ENCODE measurements at places on chromosomes 16 and 17.
A peak's percentile ranks its signal among the peaks of the same experiment; 100 is the strongest.

DNA sequence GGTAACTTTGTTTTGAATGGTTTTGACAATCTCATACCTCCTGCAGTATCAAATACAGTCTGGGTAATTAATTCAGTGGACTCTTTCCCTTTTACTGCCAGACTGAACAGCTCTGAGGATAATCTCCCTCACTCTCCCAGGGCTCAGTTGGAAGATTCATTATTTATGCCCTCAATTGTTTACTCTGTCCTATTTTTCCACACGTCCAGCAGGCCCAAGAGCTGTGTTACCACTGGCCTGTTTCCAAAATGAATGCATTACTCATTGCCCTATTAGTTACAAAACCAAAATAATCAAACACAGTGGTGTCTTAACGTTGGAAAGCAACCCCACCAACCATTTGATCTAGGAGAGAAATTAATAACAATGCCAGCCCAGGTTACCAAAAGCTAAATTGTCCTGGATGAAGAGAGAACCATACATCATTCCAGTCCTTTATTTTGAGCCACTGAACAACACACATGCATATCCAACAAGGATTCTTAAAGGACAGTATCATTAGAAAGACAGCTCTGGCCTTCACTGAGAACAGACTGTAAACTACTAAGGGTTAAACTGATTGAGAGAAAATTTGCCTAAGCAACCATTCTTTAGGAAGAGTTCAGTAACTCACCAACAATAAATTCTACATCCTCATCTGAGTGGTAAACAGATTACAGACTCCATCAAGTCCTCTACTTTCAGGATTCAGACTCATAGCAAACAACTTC is 34.5 kb downstream of the FAM222B start:
- no peak for DNase-seq

GRCh38 chr17:67514998-67515397 is 137.9 kb downstream of the PITPNC1 start:
- no peak for DNase-seq

GRCh38 chr16:72999541-73000019 is 48.3 kb downstream of the ZFHX3 start:
- DNase-seq, result no peak

DNA sequence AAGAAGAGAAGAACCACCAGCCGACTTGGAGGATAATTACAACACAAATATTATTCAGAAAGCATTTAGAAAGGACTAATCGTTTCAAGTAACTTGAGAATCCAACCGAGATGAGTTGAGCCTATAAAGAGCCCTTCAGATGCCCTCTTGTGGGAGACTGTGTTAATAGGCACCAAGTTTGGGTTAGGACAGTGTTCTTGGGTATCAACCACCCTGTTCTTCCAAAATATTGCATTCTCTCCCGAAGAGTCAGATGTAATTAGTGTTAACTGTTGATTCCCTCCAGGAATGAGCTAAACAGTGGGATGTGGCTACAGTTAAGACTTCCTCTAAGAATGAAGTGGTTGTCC is 87.8 kb upstream of the NOL11 start:
- no peak for DNase-seq

DNA sequence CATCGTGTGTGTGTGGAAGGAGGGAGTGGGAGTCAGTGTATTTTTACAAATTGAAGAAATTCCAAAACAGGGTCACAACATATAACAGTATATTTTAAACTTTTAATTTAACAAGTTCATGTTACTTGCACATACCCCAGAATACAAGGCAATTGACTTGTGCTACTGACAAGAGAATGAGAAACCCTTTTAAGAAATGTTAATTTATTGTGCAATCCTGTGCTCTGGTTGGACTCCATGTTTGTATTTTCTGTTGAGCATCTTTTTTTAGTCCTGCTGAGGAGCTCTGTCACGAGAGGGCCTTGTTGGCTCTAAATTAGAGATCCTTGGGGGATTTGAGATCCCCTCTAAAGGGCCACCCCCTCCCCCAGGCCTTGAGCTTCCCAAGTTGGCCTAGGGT is 1.1 kb upstream of the EMP2 start:
- no peak for DNase-seq

- DNase-seq, result no peak
These were observed 13.4 kb downstream of the GINS2 start for GRCh38 chr16:85675251-85675874.

DNA sequence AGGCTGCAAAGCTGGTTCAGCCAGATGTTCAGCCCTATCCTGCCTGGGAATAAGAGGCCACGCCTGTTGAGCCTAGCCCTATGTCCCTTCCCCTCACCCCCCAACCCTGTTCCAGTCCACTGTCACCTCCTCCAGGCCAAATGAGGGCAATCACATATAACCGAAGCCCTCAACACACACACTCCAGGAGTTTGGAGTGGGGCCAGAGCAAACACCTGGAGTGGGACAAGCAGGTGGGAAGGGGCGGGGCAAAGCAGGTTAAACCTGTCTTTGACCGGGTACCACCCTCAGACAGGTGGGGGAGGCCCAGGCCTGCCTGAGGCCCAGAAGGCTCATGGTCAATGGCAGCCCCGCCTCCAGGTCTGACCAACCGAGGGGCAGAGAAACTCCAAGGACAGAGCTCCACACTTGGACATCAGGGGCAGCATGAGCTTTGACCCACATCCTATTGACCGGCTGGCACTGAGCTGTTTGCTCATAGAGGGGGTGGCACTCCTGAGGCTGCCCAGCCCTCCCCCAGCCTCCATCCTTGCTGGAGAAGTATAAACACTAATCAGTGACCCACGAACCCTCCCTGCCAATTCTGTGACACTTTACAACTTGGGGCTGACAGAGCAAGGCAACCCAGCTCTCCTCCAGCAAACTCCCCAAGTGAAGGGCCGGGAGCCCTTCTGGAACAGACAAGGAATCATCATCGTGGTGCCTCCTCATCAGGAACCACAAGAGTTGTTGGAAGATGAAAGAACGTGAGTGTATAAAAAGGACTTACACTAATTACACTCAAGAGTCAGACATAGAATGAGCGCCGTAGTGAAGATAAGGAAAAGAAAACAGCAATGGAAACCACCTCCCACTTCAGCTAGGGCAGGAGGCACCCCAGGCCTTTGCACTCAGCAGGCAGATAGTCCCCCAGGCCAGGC is 1.5 kb downstream of the ESRP2 start:
- peak; percentile 76 for DNase-seq

DNA sequence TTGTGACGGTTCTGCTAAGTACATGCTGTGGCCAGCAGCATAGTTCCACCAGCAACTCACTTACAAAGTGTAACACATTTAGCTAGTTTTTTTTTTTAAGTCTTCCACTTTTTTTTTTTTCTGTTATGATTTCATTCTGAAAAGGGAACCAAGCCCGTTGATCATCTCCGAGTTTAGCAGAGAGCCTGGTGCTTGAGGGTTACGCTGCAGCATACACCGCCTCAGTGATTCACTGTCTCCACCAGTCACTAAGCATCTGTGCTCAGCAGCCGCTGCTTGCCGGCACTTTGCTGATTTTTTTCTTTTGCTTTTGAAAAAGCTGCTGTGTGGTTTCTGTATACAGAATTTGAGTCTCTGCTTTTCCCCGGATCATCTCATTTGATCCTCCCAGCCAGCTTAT is 194.5 kb upstream of the CDH13 start:
- DNase-seq, result no peak

DNA sequence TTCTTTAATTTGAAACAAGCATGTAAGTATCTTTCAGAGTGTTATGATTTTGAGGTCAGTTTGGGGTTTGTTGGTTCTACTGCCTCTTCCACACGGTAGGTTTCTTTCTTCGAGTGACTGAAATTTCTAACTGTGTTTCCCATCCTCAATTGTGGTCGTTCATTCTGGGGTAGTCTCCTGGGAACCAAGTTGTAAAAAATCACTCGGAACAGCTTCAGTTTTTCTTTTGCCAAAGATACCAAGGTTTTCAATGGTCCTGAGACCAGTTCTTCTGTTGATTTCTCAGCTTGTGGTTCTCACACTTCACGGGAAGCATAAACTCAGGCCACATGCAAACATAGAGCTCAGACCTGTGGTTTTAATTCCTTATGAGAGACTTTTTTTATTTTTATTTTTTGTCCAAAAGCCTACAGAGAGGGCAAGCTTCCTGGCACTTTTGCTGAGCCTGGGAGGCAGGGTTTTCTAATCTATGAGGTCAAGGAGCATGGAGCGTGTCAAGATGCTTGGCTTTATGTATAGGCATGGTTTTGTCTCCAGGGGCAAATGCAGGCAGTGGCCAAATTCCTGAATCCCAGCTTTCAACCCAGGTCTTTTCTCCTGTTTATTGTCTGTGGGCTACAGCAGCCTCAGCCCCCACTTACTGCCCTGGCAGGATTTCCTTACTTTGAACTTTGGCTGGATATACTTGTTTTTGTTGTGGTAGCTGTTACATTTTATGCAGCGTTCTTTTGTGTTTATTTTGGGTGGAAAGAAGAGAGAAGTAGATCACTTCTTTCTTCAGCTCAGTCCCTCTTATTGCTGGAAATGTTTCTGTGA is 32.9 kb downstream of the HS3ST3A1 start:
- DNase-seq, result no peak

GRCh38 chr17:22516861-22517636 is 824.7 kb downstream of the KCNJ18 start:
- DNase-seq, result peak; percentile 6

DNA sequence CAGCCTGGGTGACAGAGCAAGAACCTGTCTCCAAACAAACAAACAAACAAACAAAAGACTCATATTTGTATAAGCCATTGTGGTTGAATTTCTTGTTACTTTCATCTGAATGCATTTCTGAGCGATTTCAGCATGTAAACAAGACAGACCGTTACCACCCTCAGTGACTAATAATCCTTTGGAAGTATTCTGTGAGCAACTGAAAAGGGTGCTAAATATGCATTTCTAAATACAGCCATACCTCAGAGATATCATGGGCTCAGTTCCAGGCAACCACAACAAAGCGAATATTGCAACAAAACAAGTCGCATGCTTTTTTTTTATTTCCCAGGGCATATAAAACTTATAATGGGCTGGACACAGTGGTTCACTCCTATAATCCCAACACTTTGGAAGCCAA is 109.0 kb downstream of the USP31 start:
- no peak for DNase-seq

DNA sequence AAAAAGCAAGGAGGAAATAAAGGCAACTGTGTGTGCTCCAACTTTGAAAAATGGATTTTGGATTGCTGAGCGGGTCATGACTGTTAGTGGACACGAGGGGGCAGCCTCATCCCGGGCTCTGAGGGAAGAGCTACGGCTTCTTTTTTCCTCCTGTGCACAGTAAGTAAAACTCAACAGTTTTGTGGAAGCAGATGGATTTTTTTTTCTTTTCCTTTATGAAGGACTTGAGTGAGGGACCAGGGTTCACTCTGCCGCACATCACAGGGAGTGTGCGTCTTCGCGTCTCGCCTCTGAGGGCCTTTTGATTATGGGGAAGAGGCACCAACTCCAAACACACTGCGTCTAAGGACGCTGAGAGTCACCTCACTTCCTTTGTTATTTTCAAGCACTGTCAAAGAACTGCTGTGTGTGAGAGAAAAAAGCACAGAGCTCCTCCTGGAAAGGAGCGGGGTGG is 80.3 kb upstream of the GOT2 start:
- DNase-seq, result peak; percentile 59

DNA sequence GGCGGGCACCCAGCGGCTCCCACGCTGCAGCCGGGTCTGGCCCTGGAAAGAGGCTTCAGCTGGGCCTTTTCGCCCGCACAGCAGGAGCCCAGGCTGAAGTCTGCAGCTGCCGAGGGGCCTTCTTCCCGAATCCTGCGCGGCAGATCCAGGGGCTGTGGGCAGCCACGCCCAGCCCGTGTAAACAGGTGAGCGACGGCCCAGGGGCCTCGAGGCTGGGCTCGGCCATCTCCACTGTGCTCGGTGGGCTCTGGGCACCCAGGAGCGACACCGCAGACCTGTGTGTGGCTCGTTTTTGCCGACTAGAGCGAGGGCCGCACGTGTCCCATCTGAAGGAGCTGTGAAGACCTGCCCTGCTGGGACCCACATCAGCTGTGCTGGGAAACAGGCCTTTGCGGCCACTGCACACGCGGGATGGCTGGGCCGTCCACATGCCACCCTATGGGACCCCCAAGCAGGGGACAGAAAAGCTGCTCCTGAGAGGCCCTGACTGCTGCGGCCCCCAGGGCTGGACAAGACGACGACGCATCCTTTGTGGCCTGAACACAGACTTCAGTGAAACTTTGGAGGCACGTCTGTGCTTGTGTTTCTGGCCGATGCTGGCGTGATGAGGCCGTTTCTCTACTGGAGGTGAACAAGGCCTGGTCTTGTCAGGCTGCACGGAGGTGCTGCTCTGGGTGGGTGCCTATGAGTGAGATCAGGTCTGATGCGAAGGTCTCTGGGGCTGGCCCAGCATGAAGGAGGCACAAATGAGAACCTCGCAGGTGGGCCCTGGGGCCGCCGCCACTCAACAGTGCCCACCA is 5.2 kb upstream of the APRT start:
- no peak for DNase-seq

DNA sequence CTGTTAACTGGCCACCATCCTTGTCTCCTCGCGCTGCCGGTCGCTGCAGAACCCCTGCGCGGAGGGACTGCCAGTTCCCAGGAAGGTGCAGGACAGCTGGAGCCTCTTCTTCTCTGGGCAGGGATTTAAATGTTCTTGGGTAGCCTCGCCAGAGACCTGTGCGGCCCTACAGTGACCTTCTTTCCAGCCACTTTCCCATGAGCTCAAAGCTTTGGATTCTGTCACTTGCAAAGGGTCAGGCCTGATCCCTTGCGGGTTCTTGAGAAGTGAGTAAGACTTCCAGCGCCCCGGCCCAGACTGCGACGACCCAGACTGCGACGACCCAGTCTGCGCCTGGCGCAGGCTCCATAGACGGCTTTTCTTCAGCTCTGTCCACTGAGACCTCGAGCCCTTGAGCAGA is 1.4 kb upstream of the SLFN5 start:
- DNase-seq, result no peak

- DNase-seq, result no peak
These were observed 610 bp upstream of the PEX12 start for GRCh38 chr17:35578929-35579432.

- no peak for DNase-seq
These were observed 3.6 kb upstream of the ITGA3 start for GRCh38 chr17:50052241-50052796.

DNA sequence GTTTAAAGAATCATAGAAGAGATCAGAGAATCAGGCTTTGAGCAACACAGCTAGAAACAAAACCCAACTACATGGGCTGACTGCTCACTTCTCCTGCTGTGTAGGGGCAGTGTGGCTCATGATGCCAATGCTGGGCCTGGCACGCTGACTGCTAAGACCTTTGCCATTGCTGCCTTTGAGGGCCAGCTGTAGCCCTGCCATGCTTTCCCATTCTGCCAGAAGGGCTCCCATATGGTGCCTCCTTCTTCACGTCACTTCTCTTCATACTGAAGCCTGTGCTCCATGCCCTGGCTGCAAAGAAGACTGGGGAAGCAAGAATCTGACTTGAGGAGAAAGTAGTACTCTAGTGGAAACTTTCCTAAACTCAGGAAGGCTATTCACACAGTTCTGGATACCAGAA is 232.9 kb downstream of the UTP18 start:
- no peak for DNase-seq
